ENCODE measurements at places on chromosomes 2 and 18.
A peak's percentile ranks its signal among the peaks of the same experiment; 100 is the strongest.

- no peak for DNase-seq
Measured at GRCh38 chr2:46942143-46942526, 26.5 kb upstream of the MCFD2 start.

GRCh38 chr2:193894081-193894480, 1699.3 kb upstream of the TMEFF2 start:
- no peak for DNase-seq

DNA sequence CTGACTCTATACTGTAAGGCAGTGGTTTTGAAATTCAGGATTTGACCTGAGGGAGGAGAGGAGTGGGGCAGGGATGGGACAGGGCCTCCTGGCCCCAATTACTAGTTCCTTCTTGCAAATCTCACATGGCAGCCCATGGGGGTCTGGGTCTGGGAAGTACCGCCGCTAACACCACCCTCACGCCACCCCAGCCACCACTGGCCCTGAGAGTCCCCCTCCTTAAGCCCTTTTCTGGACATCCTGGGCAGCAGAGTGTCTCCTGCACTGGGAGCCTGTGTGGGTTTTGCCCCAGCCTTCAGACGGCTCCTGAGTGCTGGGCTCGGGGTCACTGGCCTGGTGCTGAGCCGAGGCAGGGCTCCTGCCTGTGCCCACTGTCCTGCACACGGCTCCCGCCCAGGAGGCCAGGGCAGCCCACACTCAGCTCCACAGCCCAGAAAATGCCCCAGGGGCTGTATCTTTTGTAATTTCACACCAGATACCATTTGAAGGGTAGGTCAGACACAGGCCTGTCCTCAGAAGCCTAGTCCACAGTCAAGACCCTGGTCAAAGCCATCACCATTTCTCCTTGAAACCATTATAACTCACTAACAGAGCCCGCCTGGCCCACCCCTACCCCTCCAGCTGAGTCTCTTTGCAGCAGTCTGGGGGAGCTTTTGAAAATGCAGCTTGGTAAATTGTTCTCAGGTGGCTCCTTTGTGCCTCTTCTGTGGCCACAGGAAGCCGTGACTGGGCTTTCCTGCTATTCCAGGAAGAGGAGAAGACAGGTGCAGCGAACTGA, 55.1 kb downstream of the CYP27C1 start:
- DNase-seq: no peak

- no peak for DNase-seq
Measured at GRCh38 chr18:49609256-49610021, 47.6 kb downstream of the LIPG start.

- DNase-seq: peak; percentile 32
Measured at GRCh38 chr2:129849559-129850160, 129.8 kb upstream of the RAB6C start.

- no peak for DNase-seq
Measured at GRCh38 chr2:54897420-54898310, 152.6 kb downstream of the RTN4 start.

DNA sequence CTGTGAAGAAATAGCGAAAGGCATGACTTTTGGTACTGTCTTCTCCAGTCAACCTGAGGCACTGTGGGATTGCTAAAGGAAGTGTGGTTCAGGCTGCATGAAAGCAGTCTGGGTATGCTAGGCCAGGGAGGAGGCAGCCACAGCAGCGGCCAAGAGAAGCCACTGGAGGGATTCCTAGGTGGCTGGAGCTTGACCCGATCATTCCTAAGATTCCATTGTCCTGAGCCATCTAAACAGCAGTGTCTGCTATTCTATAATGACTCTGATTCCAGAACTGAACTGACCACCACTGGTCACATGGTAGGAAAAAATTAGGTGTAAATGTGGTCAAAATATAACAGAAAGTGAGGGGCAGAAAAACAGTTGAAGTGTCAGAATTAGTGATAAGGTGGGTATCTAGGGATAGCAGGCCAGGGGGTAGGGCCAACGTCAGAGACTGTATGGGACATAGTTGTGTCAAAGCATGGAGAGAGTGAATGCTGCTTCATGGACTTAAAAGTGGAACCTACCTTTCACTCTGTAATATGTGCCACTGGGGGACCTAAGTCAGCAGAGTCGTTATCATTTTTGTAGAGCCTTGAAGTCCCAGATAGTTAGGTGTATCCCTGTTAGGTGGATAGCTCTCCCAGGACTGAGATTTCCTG, 204.6 kb downstream of the CTNNA2 start:
- no peak for DNase-seq

- no peak for DNase-seq
Measured at GRCh38 chr2:215556979-215557378, 121.1 kb upstream of the FN1 start.

DNA sequence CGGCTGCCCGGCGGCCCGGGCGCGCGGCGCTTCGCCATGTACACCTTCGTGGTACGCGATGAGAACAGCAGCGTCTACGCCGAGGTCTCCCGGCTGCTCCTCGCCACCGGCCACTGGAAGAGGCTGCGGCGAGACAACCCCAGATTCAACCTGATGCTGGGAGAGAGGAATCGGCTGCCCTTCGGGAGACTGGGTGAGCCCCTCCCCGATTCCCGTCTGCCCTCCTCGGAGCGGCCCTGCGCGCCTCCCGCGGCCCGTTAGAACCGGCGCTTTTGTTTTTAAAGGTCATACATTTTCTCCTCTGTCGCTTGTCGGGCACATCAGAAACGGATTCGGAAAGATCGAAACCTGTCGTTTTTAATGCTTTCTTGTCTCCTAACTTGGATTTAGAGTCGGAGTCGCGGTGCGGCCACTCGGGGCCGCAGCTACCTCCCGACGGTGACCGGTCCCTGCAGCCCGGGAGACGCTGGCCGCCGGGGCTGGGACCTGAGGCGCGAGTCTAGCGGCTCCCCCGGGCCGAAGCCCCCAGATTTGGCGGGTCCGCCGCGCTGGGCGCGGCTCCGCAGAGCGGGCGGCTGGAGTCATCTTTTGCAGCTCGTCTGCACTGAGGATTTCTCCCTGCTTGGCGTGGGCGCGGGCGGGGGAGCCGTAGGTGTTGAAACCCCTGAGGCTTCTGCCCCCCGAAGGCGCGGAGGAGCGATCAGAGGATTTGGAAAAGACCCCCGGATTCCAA, 519 bp downstream of the TTL start:
- no peak for DNase-seq

GRCh38 chr2:176421297-176422050, 152.2 kb downstream of the MTX2 start:
- no peak for DNase-seq

DNA sequence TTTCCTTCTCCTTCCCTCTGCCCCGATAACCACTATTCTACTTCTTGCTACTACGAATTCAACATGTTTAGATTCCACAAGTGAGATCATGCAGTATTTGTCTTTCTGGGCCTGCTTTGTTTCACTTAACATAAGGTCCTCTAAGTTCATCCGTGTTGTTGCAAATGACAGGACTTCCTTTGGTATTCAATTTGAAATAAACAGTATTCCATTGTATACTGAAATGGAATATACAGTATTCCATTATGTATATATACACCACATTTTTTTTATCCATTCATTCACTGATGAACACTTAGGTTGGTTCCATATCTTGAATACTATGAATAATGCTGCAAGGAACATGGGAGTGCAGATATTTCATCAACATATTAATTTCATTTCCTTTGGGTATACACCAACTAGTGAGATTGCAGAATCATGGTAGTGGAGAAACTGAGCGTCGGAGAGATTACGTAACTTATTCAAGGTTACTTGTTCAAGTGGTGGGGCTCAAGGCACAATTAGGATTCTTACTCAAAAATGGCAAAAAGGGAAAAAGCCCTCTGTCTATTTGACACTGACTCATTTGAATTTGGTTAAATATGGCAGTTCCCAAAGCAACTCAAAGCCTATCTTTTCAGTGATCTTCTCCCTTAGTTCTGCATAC, 85.1 kb downstream of the CHN1 start:
- no peak for DNase-seq

GRCh38 chr18:43067570-43067969, 47.9 kb downstream of the RIT2 start:
- no peak for DNase-seq

DNA sequence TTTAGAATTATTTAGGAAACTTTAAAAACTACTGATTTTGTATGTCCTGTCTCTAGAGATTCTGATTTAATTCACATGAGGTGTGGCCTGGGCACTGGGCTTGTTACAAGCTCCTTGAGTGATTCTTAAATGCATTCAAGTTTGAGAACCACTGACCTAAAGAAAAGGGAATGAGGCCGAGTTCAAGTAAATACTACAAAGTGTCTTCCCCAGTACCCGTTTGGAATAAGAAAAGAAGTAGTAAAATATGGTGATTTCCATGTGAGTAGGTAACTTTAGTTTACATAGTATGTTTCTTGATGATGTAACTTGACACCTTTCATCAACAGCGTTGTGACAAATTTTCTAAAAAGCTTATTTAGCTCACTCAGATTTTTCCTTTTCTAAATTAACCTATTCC, 1022.9 kb upstream of the NRXN1 start:
- DNase-seq: no peak

GRCh38 chr2:106876699-106877098, 9.3 kb downstream of the ST6GAL2 start:
- DNase-seq: no peak

All from NCI-H187 treated with DMSO at 0.1 percent for 48 hours (cell line).